ENCODE measurements at places on chromosomes 1 and 21.

DNA sequence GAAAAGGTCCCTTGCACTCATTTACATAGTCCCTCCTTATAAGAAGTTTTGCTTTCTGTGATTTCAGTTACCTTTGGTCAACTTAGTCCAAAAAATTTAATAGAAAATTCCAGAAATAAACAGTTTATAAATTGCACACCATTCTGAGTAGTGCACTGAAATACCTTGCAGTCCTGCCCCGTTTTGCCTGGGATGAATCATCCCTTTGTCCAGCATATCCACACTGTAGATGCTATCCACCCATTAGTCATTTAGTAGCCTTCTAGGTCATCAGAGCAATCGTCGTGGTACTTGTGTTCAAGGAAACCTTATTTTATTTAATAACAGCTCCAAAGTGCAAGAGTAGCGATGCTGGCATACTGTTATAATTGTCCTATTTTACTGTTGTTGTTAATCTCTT is 38.0 kb downstream of the SPRTN start:
- DNase-seq, result no peak

DNA sequence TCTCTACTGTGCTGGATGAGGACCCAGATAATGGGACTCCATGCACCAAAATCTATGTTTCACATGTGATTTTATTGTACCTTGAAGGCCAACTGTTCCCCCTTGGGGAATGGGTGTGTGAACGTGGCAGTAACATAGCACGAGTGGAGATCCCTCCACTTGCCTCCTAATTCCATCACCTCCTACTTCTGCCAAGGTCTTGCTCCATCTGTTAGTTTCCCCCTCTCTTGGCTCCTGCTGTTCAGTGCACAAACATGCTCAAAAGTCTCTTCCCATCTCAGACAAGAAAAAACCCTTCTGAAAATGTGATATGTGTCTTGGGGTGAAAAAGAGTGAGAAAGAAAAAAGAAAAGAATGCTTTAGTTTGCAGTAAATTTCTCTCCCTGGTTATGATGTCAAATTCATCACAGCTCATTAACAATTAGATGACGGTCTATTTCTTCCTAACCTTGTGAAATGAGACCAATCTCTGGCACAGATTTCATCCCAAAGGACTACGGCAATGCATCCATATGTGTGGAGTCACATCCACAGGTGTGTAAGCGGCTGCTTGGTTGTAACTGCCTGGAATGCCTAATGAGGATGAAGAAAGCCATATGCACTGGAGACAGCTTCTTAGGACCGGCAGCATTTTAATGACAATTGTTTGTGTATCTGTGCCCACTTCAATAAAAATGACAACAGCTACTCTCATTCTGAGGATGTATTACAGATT is 79.3 kb upstream of the DIRAS3 start:
- no peak for DNase-seq

DNA sequence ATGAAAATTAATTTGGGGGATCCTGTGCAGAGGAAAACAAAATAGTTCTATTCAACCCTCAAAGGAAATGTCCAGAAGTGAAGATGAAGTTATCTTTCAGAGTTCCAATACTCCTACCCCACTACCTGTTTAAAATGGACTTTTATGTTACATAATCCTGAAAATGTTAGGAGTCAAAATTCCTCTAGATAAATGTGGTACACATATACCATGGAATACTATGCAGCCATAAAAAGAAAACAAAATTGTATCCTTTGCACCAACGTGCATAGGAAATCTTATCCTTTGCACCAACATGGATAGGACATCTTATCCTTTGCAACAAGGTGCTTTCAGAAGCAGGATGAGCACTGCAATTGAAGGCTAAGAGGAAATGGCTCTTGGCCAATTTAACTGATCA is 245.2 kb downstream of the LTN1 start:
- DNase-seq, result no peak

DNA sequence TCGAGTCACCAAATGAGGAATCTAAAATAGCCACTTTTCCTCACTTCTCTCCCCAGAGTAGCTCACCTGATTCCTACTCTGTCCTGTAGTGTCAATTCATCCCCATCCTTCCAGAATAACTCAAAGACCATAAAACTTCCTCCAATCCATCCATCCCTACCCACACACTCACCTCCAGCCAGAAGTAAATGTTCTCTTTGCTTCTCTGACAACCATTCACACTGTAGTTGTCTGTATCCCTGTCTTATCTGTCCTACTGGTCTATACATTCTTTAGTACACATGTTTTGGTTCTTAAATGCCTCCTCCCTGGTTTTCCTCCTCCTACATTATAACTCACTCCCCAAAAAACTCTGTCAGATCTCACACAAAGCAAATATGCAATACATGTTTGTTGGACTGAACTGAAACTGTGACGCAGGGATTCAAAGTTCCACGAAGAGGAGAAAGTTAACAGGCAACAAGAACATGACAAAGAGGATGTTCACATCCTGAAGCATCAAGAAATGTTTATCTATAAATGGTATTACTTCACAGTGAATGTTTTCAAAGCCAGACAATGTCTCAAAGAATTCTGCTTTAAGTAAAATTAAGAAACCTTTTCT is 11.0 kb downstream of the TP53BP2 start:
- peak; percentile 14 for DNase-seq

DNA sequence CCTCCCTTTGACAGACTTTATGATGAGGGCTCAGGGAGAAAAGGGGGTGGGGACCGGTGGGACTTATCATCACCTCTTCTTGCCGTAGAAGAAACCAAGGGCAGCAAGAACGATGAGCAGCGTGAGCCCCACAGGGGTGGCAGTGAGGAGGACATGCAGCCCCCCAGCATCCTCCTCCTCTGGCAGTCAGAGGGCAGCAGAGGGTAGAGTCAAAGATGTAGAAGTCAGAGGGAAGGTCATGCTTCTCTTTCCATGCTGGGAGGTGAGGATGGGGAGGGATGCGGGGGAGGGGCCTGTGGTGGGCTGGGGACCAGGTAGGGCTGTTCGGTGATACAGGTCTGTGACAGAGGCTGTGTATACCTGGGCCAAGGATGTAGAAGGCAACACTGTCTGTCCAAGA is 14.8 kb downstream of the INSRR start:
- DNase-seq, result no peak

- DNase-seq, result no peak
Observed at GRCh38 chr1:184701816-184702215, 52.8 kb downstream of the EDEM3 start.

DNA sequence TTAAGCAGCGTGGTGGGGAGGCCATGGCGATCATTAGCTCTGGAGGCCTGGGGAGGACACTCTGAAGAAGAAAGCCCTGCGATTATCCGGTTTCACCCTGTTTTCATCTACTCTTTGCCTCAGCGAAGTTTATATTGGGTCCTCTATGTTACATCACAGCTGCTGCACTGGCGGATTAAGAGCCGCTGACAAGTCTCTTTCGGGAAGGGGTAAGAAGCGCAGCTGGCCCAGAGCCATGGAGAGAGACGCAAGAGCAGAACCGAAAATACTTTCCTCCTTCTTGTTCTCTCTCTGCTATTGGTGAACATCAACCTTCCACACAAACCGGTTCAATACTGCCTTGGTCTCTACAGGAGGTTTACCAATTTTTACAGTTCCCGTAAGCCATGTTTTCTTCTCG is 291.5 kb downstream of the FAM72C start:
- DNase-seq, result no peak

DNA sequence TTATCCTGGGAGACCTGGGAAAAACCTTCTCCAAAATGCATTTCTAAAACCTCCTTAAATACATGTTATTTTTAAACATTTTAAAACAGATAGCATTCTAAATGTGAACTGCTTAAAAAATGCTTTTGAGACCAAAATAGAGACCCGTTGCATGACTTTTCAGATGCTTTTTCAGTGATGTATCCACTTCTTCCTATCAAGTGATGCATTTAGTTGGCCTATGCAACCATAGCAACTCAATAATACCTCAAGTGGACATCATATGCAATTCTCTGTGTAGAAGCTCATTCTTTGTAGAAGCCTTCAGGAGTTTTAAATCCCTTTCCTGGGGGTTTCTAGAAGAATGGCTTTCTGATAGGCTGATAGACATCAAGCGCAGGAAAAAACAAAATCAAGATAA is 94.5 kb upstream of the RAVER2 start:
- DNase-seq, result no peak

GRCh38 chr1:226739696-226740065 is 599 bp upstream of the ITPKB start:
- no peak for DNase-seq

DNA sequence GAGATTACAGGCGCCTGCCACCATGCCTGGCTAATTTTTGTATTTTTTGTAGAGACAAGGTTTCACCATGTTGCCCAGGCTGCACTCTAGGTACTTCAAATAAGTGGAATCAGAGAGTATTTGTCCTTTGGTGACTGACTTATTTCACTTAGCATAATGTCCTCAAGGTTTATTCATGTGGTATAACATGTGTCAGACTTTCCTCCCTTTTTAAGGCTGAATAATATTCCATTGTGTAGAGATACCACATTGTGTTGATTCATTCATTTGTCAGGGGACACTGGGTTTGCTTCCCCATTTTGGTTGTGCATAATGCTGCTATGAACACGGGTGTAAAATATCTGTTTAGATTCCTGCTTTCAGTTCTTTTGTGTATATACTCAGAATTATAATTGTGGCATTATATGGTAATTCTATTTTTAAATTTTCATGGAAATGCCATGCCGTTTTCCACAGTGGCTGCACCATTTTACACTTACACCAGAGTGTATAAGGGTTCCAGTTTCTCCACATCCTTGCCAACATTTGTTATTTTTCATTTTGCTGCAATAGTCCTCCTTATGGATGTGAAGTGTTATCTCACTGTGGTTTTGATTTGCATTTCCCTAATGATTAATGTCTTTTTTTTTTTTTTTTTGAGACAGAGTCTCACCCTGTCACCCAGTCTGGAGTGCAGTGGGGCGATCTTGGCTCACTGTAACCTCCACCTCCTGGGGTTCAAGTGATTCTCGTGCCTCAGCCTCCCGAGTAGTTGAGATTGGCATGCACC is 35.1 kb downstream of the IL6R start:
- no peak for DNase-seq

- no peak for DNase-seq
Observed at GRCh38 chr1:223700388-223700918, 11.9 kb upstream of the CAPN2 start.

- no peak for DNase-seq
Observed at GRCh38 chr1:227453631-227454355, 109.6 kb upstream of the ZNF678 start.

DNA sequence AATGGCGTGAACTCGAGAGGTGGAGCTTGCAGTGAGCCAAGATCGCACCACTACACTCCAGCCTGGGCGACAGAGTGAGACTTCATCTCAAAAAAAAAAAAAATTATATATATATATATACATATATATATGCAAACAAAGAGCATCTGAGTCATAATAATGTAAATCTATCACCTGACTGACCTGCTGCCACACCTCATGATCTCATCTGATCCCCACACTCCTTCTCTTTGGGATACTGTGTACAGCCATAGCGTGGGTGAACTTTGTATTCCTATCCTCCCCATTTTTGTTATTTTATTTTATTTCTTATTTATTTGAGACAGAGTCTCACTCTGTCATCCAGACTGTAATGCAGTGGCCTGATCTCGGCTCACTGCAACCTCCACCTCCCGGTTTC is 2.6 kb upstream of the HDAC1 start:
- no peak for DNase-seq

GRCh38 chr1:155884982-155885381 is 25.6 kb downstream of the SYT11 start:
- DNase-seq, result no peak

DNA sequence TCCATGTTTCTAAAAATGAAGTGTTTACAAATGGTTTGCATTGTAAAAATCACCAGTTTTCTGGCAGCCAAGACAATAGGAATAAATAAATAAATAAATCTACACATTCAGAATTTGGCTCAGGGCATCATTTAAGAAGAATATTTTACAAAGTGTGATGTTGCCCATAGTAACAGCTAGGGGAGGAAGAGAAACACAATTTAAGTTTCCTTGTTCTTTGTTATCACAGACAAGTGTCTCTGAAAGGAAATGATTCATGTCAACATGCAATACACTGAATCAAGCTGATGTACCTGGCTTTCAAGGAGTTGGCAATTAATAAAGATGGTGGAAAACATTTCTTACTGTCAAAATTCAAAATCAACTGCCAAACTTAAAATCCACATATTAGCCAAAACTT is 74.7 kb downstream of the LHX8 start:
- no peak for DNase-seq

DNA sequence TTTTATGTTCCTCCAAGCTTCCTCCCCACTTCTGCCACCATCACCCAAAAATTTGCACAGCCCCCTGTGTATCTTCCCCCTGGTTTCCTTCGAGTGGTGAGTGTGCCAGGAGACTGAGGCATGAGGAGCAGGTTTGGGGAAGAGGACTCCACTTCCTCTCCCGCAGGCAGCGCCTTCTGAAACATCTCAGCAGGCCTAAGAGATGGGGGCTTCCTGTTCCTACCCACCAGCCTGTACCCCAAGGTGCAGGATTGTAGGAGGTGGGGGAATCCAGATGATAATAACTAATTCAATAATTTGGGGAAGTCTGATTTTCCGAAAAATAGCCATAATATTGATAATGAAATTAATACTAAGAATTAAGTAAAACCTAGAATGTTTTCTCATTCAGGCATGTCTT is 62.4 kb downstream of the RHBG start:
- DNase-seq, result no peak

DNA sequence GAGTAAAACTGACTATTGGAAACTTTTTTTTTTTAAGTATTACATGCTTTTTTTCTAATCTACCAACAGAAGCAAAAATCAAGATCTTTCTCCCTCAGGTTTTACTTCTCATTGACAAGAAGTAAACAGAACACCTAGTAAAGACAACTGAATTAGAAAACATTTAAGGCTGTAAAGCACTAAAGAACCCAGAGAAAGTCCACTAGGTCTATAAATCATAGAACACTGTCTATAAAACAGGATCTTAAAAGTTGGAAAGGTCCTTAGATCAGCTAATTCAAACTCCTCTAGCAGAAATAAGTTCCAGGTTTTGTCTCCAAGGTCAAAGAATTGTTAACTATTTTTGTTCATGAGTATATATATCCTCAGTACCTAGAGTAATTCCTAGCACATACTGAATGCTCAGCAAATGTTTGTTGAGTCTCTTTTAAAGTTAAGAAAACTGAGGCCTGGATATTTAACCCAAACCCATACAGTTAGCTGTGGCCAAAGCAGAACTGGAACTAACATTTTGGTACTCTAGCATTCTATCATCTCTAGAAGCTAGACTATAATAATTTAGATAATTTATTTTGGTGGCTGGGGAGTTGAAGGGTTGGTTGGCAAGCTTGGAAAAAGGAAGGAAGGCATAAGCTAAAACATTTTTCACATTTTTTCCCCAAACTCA is 3.0 kb downstream of the EPS15 start:
- no peak for DNase-seq

DNA sequence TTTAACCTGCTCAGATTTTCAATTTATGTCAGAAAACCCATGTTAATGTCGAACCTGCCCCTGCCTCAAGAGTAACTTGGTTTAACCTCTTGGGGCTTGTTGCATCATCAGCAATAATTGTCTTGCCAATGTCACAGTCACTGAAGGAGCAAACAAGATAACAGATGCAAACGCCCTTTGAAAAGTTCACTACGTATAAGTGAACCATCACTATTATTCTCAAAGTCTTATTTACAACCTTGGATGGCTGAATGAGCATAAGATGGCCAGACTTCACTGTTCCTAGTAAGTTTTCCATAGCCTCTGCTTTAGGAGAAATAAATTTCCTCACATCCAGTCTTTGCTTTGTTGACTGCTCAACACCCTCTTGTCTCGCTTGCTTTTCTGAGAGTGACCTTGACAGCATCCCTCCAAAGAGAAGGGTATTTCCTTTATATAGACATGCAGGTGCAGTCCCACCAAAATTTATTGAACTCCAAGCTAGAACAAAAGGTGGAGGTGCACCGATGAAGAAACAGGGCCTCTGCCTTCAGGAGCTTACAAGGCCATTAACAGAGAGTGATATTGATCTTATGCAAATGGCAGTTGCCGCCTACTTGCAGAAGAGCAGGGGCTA is 749 bp upstream of the LRIG2 start:
- DNase-seq, result no peak

All from stimulated activated naive CD4-positive, alpha-beta T cell treated with Interleukin-2 at 50 U/mL for 16 hours (primary cell).